NCI-H1048 (cell line): ENCODE measurements at places on chromosomes 13 and 19.

DNA sequence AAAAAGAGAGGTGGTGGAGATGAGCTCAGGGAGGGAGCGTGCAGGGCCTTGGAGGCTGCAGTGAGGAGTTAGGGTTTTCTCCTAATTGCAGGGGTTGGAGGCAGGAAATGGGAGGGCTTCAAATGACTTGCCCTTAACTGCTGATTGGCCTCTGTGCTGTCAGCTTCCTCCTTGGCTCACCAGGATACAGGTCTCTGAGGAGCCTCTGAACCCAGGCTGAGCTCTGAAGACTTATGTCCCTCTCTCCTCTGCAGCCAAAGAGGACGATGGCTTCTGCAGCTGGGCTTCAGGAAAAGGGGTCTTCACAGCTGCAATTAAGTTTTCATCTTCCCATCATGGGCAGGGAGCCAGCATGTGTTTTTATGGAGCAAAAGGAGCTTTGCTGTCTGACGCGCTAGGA lies 6.7 kb upstream of the RANBP3 start:
- DNase-seq = no peak

- no peak for DNase-seq
Measured at GRCh38 chr19:16361926-16362325, 37.3 kb downstream of the KLF2 start.

- DNase-seq = no peak
Measured at GRCh38 chr13:111252446-111253364, 67.7 kb upstream of the TEX29 start.

GRCh38 chr13:42356184-42356575 lies 84.2 kb downstream of the AKAP11 start:
- DNase-seq = no peak

DNA sequence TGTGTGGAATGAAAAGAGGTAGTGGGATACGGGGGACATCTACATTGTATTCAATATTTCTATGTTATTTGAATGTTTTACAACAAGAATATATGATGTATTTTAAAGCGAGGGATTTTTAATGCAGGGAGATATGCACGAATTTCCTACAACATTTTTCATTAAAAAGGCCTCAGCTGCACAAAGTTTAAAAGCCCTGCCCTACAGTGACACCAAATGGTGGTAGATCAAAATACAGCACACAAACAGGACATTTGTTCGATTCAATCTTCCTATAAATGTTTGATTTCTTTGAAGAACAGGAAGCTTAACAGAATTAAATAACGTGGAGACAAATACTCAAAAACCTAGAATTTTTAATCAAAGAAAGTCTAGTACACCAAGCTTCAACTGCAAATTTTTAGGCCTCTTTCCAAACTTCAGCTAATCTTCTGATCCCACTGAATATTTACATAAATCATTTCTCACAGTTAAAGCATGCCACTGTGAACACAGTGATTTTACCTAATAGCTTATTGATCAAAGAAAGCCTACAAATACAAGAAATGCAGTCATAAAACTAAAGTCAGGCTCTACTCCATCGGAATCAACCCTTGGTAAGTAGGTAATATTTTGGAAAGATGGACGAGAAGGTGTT lies 257.2 kb downstream of the DIAPH3 start:
- no peak for DNase-seq

GRCh38 chr13:58882516-58882915 lies 1251.0 kb downstream of the PCDH17 start:
- no peak for DNase-seq

- DNase-seq = no peak
Measured at GRCh38 chr13:77548095-77548494, 12.6 kb downstream of the SCEL start.

- DNase-seq = no peak
Measured at GRCh38 chr13:106493533-106494220, 41.8 kb downstream of the EFNB2 start.

- DNase-seq = no peak
Measured at GRCh38 chr13:64675255-64675892, 2554.8 kb downstream of the PCDH9 start.

DNA sequence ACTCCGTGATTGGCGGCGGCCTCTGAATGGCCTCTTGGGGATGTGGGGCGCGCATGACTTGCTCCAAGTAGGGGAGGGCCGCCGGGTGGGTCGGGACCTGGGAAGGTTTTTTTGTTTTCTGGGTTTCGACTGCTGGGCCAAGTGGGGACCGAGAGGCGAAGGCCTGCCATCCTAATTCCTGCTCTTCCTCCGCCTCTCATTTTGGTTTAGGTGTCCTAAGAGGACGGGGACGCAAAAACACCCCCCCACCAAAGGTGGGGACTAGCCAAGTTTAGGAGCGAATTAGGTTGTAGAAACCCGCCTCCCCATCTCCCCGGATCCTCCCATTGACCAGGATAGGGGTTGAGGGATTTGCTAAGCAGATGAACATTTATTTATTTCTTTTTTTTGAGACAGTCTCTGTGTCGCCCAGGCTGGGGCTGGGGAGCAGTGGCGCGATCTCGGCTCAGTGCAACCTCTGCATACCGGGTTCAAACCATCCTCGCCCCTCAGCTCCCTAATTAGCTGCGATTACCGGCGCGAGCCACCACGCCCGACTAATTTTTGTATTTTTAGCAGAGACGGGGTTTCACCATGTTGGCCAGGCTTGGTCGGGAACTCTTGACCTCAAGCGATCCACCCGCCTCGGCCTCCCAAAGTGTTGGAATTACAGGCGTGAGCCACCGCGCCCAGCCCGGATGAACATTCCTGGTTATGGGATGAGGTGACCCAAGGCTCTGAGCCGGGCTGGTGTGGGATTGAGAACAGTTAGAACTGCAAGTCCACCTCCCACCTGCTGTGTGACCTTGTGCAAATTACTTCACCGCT lies 838 bp downstream of the PPP2R1A start:
- DNase-seq = no peak

- no peak for DNase-seq
Measured at GRCh38 chr13:27383104-27383921, 41.1 kb upstream of the GTF3A start.

- DNase-seq = no peak
Measured at GRCh38 chr13:111143865-111144540, 28.9 kb downstream of the ARHGEF7 start.

DNA sequence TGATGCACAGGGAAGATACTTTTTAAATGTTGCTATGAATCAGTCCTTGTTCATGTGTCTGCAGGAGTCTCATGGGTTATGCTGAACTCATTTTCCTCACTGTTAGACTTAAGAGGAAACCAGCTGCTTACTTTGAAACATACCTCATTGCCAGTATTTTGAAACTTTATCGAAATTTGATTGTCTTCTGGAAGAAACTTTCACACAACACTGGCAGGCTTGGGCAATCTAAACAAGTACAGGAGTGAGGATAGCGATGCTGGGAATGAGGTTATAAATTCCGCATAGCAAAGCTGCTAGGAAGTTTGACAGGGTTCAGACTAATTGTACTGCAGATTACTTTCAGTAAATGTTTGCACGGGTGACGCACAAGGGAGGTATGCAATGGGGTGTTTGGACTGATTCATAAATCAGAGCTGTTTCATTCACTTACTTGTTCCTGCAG lies 245.7 kb downstream of the DNAJC15 start:
- no peak for DNase-seq

DNA sequence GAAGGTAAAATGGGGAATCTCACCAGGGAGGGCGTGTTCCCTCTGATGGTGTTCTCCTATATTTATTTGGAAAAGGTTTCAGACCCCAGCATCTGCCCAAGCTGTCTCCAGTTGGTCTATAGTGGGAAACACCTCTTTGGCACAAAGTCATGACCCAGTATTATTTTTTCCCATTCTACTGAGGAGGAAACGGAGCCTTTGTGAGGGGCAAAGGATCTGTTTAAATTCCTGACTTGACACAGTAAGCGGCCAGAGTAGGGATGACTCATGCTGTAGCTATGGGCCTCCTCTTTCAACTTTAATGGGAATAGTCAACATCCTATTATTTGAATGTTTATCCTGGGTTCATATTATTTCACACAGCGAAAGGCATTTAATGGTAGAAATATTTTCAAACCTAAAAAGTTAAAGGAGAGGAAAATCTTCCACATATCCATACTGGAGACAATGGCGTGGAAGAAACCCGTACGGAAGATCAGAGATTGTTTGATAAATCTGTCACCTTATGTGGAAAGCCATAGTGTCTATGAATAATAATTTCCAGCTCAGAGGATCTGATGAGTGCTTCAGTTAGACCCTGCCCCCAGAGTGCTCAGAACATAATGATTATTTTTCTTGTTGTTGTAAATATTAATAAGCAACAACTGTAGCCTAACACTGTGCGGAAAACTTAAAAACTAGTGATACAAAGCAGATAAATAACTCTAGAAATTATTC lies 126.0 kb downstream of the FOXO1 start:
- no peak for DNase-seq

GRCh38 chr13:112732679-112733078 lies 42.8 kb downstream of the ATP11A start:
- DNase-seq = no peak

GRCh38 chr19:8079988-8080387 lies 27.4 kb downstream of the CCL25 start:
- DNase-seq = no peak

DNA sequence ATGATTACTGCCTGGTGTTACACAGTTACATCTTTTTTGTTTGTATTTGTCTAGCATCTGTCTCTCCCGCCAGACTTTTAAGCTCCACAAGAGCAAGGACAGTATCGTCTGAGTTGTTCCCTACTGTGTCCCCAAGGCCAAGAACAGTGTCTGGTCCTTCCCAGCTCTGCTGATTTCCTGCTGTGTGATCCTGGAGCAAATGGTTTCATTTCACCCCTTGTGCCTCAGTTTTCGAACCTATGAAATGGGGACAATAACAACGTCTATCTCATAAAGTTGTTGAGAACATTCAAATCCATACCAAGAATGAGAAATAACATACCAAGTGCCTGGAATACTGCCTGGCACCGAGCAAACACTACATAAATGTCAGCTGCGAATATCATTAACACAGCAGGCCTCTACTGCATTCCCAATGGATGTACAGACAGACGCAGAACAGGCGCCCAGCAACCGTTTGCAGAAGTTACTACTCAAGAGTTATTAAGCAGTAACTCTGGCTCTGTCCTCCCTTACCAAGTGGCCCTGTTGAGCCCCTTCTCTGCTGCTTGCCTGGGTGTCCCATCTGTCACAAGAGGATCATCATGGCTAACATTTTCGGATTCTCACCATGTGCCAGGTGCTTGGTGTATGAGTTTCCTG lies 11.4 kb downstream of the XRCC1 start:
- DNase-seq = no peak

DNA sequence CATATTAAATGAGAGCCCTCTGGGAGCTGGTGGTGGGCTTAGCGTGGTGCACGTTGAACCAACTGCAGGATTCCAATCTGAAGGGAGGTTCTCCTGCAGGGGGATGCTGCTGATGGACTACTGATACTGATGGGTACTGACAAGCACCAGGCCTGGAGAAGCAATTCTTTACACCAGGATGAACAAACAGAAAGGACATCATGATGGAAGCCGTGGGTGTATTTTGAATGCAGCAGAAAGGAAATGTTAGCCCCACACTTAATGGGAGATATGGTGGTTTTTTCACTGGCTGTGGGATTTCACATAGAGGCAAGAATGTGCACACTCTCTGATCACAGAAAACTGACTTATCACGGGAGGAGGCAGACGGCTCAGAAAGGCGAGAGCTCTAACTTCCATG lies 299.7 kb downstream of the TEX29 start:
- no peak for DNase-seq

- no peak for DNase-seq
Measured at GRCh38 chr13:28251466-28251865, 113.1 kb downstream of the PAN3 start.

DNA sequence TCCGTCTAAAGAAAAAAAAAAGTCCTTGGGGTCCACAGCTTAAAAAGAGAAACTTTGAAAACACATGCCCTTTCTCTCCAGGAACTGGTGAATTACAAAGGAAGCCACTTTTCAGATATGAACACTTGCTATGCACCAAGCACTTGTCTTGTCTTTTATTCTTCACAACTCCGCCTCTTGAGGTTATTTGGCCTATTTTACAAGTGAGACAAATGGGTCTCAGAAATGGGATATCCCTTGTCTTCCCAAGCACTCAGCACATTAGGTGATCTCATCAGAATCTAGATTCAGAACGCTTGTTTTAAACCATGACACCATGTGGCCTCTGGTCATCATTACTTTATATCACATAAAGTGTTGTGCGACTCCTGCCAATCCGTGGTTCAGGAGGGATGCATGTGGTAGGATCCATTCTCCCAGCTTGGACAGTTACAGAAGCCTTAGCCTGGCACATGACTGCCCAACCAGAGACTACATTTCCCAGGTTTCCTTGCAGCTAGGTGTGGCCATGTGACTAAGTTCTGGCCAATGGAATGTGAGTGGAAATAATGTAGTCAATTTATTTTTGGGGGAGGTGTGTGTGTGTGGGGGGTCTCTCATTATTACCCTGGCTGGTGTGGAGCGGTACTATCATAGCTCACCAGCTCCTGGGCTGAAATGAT lies 13.9 kb downstream of the TSKS start:
- DNase-seq = no peak
